ENCODE measurements at places on chromosomes 2 and 18.

DNA sequence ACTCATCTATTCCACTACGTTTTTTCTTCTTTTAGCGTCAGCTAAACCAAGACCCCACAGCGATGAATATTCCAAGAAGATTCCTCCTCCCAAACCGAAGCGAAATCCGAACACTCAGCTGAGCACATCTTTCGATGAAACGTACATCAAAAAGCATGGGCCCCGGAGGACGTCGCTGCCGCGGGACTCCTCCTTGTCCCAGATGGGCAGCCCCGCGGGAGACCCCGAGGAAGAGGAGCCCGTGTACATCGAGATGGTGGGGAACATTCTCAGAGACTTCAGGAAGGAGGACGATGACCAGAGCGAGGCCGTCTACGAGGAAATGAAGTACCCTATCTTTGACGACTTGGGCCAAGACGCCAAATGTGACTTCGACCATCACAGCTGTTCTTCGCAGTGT lies 182.4 kb downstream of the NYAP2 start:
- DNase-seq, result no peak

DNA sequence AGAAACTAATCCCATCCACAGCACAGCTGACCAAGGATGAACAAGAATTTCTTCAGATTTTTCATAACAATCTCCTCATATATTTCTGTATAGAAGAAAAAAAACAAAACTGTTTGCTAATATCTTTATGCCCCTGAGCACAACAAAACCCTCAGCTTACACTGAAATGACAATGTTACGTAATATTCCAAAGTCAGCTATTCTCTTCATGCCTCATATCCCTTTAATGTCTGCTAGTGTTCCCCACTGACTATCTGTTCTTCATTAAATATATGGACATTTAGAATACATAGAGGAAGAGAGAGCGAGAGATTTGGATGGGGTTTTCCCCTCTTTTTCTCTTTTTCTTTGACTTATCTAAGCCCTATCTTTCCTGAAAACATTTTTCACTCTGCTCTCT lies 87.9 kb upstream of the GULP1 start:
- DNase-seq, result no peak

DNA sequence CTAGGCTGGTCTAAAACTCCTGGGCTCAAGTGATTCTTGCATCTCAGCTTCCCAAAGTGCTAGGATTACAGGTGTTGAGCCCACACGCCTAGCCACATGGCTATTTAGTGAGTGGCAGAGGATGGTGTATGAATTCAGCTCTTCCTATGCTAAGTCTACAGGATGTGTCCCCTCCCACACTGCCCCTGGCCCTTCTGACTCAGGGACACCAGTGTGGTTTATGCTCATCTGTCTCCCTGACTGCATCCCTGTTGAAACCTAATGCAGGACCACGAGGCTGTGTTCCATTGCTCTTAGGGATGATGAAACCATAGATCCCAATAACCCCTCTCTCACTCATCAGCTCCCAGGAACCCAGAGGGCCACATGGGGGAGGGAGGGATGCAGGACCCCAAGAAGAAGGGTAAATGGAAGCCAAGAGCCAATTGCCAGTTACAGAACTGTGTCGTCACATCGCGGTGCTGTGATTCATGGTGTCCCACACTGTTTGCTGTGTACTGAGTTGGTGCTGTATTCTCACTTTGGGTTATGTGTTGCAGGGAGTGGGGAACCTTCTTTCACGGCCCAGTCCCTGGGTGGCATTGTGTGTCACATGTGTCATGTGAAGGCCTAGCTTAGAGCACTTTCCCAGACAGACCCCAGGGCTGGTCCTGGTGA lies 102.9 kb upstream of the HAAO start:
- no peak for DNase-seq

GRCh38 chr2:137886083-137886831 lies 78.0 kb upstream of the HNMT start:
- DNase-seq, result no peak

DNA sequence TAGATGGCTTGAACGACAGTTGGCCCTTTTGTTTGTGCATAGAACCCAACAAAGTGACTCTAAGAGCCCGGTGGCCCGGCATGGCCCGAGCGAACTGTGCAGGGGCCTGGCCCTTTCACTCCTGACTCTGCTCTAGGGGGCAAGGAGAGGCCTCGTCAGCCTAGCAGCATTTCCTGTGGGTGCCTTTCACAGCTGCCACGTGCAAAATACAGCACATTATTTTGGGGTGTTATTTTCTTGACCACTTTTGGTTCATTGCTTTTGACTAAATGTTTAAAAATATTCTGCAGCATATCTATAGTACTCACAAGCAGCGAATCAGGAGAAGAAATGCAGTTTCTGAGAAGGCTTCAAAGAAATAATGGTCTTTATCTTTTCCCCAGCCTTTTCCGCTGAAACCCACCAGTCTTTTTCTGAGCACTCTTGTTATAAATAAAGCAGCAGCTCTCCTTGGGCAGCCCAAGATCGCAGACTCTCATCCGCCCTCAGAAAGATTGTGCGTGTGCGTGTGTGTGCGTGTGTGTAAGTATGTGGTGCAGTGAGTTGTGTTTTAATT lies 31.3 kb downstream of the DGKD start:
- DNase-seq, result no peak

- DNase-seq, result no peak
Measured at GRCh38 chr2:64848363-64848762, 140.8 kb upstream of the SLC1A4 start.

DNA sequence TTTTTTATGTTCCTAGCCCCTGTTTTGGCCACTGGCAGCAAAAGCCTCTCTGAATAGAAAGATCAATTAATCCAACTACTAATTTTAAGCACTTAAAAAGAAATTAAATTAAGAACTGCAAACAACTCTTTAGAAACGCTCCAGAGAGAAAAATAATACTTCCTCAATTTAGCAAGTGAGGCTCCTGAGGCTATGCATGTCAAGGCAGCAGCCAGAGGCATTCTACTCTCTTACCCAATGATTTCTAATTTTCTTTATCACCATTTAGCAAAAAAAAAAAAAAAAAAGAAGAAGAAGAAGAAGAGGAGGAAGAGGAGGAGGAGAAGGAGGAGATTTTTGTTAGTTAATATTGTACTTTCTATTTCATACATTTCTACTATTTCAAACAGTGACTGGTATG lies 68.5 kb downstream of the TMEM237 start:
- no peak for DNase-seq

GRCh38 chr2:237998530-237998929 lies 31.7 kb downstream of the UBE2F start:
- DNase-seq, result no peak

DNA sequence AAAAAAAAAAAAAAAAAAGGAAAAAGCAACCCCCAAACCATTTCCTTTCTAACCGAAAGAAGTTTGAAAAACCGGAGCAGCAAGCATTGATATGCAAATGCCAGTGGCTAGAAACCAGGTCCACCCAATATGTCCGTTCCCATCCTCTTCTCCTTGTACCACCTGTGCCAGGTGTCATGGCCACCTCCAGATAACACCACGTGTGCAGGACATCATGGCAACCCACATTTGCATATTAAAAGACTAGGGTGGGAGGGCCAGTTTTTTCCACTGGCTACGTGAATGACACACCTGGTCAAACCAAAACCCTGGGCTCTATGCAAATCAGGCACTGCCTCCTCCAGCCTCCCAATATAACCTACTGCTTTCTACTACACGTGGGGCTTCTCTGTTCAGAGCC lies 303.3 kb upstream of the GULP1 start:
- no peak for DNase-seq

DNA sequence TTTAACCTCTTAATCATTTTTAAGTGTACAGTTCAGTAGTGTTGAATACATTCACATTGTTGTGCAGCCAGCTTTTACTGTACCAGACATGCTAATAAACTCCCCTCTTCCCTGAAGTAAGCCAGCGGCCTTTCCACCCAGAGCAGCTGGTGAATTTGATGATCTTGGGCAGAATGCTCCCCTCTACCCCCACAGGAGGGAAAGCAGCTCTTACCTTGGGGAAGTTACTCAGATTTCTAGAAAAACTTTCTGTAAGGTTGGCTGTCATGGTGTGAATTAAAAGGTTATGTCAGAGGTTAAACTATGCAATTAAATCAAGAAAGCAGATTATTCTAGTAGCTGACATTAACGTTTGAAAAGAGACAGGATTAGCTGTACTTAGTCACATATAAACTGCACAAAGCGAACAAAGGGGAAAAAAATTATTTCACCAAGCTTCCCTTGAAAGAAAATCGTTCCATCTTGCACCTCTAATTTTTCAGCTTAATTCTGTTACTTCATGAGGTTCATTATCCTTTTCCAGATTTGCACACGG lies 398.5 kb upstream of the NRP2 start:
- DNase-seq, result no peak
